ENCODE measurements at places on chromosomes 2 and 18.

- no peak for DNase-seq
These were observed 54.5 kb downstream of the BCL11A start for GRCh38 chr2:60498816-60499429.

- DNase-seq = no peak
These were observed 126.3 kb downstream of the FAM168B start for GRCh38 chr2:130966775-130967490.

GRCh38 chr2:40642726-40643125 lies 190.8 kb upstream of the SLC8A1 start:
- DNase-seq = no peak

- DNase-seq = peak; percentile 36
These were observed 512.1 kb upstream of the SYT4 start for GRCh38 chr18:43789234-43790000.

Measured in fibroblast of skin of abdomen (primary cell).